Stimulated activated CD4-positive, alpha-beta T cell treated with anti-CD3 and anti-CD28 coated beads, Interleukin-1b, Interleukin-23, amount 100 ng/mL, for 1 hour (primary cell): ENCODE measurements at places on chromosomes 5 and 9.

- DNase-seq = no peak
These were observed 158.1 kb downstream of the SLC25A46 start for GRCh38 chr5:110896901-110897300.

- DNase-seq = no peak
These were observed 76.9 kb downstream of the CDH6 start for GRCh38 chr5:31270396-31270795.

DNA sequence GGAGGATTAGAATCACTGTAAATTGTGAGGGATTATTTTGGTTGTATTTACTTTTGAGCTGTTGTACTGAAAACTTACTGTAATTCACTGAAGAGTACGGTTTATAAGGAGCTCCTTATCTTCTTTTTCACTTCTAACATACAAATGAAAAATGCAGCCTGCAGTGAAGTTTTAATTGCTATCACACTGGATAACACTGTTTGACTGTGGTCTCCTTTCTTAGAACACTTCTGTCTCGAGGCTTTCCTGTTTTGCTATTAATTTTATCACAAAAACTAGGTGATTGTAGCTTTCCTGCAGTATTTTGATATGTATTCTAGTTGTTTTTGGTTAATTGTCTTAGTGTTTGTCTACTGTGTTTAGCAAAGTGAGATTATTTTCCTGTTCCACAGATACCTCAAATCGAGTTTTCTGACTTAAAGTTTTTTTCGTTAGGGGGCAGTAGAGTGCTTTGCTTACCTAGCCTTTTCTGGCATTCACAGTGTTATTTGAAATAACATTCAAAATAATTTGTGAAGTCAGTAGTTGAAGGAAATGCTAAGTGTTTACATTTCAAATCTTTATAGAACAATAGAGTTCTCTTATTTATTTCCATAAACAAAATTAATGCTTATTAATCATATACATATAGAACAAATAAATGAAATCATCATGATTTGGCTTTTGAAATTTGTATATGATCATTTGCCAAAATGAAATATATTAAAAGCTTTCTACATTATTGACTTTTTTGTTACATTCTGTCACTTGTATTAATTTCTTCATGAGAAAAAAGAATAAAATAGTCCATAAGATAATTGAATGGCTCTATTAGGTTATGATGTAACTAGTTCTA is 52.9 kb downstream of the COMMD10 start:
- no peak for DNase-seq

DNA sequence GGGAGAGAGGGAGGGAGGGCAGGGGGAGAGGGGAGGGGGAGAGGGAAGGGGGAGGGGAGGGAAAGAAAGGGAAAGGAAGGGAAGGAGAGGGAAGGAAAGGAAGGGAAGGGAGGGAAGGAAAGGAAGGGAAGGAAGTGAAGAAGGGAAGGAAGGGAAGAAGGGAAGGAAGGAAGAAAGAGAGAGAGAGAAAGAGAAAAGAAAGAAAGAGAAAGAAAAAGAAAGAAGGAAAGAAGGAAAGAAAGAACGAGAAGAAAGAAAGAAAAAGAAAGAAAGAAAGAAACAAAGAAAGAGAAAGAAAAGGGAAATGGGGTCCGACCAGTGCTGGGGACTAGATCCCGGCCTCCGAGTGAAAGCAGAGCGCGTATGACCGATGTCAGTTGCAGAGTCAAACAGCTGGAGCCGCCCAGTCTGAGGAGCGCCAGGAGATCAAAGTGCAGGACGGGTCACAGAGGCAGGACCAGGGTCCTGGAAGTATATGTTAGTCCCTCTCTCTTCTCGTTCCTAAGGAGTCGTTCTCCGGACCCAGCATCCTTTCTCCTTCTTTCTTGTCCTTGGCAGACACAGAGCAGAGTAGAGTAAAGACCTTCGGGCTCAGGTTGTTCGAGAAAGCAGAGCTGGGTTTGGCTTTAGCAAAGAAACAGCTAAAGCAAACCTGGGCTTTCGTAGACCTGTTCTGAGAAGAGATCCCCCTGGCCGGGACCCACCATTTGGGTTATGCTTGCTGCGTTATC is 305.4 kb upstream of the MSX2 start:
- DNase-seq = no peak

DNA sequence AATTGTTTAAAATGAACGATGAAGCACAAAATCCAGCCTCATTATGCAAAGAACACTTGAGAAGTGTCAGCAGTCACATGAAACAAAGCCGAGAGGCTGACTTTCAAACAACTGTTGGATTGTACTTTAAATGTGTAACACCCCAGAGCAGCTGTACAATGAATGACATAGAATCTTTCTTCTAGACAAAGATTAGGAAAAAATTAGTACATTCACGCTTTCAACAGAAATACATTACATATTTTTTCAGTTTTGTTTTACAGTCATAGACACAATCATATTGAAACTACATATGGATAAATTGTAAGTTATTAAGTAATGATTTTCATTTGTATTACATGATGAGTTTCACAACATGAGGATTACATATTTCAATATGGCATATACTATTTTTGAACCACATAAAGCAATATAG is 10.6 kb upstream of the AGXT2 start:
- DNase-seq = no peak

- DNase-seq = no peak
These were observed 28.5 kb downstream of the SPINK5 start for GRCh38 chr5:148091991-148092964.

- DNase-seq = no peak
These were observed 6.1 kb downstream of the IL12B start for GRCh38 chr5:159324102-159324755.

DNA sequence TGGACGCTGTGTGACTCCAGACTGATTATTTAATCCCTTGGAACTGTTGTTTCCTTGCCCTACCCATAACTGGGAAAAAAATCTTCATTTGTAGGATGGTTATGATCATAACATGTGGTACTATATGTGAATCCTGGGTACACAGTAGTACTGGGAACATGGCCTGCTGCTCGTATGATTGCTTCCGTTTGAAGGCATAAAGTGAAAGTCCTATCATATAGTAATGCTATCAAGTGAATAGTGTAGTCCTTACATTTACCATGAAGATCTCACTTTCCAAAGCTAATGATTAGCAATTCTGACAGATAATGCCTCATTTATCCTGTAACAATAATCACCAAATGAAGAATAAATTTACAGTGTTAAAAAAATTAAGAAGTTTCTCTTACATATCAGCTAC is 53.2 kb downstream of the MEF2C start:
- DNase-seq = no peak

- no peak for DNase-seq
These were observed 150.3 kb upstream of the COL5A1 start for GRCh38 chr9:134491196-134491835.

DNA sequence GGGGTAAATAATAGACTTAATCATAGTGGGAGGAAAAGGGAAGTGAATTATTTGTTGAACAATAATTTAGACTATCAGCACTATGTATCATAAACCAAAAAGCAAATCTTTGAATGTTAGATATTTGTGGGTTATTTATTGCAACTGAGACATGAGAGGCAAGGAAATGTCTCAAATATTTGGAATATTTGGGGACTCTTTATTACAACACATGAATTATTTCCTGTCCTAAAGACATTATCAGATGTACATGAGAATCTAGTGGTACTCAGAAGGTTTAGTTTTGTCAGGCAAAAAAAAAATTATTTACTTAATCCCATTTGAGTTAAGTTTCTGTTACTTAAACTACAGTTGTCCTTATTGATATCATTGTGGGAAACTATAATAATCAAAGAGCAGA is 91.1 kb downstream of the TLR4 start:
- DNase-seq = no peak

- DNase-seq = no peak
These were observed 76.7 kb upstream of the UNC5A start for GRCh38 chr5:176733406-176734262.

- no peak for DNase-seq
These were observed 190.6 kb downstream of the MPDZ start for GRCh38 chr9:13088720-13089427.

DNA sequence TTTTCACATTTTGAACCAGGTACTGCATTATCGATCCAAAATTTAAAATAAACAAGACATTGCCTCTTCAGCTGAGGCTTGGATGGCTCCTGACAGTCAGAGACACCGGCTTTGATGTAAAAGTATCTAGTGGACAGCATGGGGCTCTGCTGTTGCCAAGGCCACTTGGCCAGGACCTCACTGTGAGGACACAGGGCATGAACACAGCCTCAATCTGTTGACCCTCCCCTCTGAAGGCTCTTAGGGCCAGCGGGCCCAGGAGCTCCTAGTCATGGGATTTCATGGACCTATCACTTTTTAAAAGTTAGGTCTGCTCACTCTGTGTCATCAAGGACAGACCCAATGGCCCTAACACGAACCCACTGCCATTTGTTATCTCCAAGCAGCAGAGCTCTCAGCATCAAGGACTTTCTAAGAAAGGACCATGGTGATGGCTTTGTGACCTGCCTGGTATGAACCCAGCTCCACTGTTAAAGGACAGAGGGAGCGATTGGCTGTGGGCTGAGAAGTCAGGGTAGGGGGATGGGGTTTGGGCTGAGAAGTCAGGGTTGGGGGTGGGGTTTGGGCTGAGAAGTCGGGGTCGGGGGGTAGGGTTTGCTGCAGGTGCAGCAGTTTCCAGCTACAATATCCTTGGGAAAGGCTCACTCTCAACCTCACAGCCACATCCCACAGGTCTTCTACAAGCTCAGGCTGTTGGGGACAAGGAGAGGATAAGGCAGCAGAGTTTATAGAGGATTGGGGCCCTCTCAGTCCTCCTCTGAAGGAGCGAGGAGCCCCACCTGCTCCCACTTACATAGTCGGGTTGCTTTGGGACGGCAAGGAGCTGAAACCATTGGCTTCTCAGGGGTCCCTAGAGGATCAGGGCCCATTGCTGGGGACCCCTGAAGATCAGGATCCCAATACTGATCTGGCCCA is 146.8 kb downstream of the BARX1 start:
- DNase-seq = no peak

- DNase-seq = no peak
These were observed 14.7 kb downstream of the BICD2 start for GRCh38 chr9:92749934-92750315.

DNA sequence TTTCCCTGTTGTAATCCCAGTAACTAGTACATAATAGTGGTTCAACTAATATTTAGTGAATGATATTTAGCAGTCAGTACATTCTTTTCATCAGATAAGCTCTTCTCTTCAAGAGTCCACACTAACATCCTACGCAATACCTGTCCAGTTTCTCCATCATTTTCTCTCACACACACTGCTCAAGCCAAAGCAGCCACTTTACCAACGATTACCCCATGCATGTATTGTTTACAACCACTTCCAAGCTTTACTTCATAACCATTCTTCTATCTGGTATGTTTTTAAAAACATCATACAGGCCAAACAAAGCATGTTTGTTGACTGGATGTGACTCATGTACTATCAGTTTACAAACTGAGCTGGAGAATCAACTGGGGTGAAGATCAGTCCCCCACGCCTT is 7.3 kb downstream of the UBTD2 start:
- no peak for DNase-seq

- DNase-seq = no peak
These were observed 10.8 kb upstream of the ADRA1B start for GRCh38 chr5:159905496-159905895.

- DNase-seq = no peak
These were observed 186.4 kb downstream of the CDK5RAP2 start for GRCh38 chr9:120393386-120394057.

- no peak for DNase-seq
These were observed 19.2 kb downstream of the RNF180 start for GRCh38 chr5:64184832-64185231.

DNA sequence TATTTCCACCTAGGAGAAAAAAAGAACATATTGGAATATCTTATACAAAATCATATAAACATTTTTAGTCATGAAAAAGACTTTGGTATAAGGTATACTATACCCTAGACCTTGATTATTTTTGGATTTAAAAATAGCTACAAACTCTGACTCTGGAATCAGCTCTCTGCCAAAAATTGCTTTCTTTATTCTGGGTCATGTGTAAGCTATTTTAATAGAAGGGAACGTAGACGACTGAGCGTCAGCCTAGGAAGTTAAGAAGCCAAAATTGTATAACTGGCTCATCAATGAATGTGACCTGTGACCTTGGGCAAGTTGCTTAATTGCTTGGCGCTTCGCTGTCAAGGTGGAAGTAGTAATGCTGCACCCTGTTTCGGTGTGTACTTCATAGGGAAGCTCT is 157.1 kb downstream of the PARP8 start:
- no peak for DNase-seq

DNA sequence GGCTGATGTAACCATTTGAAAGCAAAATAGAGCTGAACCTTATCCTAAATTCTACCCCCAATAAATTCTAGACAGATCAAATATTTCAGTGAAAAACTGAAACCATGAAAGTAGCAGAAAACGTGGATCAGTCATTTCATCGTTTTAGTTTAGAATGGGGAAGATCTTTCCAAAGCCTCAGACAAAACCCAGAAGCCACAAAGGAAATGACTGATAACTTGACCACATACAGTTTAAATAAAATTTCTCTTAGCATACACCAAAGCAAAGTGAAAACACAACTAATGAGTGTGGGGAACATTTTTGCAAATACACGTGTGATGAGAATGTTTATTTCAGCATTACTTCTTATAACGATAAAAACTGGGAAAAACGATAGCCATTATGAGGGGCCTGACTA is 284.8 kb downstream of the ADGRV1 start:
- no peak for DNase-seq

- no peak for DNase-seq
These were observed 166.2 kb upstream of the ACO1 start for GRCh38 chr9:32218100-32218767.
